ENCODE measurements at places on chromosomes 1 and 21.

DNA sequence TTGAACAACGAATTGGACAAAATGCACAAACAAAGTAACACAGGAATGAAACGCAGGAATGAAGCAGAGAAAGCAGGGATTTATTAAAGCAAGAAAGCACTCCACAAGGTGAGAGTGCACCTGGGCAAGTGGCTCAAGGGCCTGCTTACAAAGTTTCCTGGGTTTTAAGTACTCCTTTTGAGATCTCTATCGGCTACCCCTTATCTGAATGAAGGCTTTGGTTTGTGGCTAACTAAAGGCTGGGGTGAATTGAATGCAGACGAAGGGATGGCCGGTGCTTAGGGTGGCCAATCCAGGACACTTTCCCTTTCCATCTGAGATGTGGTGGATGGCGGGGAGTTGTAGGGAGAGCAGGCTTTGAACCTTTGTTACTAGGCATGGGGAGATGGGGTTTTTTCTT, 151.4 kb upstream of the KIAA0040 start:
- no peak for DNase-seq

DNA sequence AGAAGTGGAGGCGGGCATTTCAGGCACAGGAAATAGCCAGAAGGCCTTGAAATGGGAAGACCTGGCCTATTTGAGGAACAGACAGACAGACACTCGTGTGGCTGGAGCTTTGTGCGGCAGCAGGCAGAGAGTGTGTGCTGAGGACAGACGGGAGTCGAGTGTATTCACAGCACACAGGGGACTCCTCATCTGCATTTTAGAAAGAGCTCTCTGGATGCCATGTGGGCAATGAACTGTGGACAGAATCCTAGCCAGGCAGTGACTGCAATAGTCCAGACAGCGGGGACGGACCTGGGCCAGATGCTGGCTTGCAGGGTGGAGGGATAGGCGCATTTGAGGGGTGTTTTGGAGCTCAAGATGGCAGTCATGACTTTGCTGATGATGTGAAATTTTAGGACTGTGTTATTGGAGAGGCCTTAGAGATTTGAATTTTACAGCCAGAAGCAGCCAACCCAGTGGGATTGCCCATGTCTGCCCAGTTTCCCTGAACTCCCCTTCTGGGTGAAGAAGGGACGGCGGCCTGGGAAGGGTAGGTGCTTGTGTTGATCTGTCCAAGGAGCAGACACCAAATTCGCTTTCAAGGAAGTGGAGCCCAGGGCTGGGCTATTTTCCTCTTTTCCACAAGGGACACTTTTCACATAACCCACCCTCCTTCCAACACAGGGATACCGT, 43.7 kb downstream of the CHAF1B start:
- DNase-seq = no peak

DNA sequence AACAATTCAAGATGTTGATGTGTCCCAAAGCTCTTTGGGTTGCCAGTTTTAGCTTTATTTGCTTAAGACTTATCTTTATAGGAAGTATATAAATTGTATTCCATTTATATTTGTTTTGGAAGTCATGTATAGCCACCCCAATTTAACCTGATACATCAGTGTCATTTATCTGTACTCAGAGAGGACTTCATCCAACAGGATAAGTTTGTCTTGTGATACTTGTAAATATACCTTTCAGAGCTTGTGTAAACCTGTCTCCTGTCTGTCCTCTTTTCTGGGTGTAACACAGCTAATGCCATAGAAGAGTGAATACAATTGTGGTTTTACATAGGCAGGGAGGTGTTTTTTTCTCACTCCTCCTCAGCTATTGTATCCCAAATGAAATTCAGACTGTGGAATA, 10.4 kb downstream of the PTGFR start:
- DNase-seq = no peak

GRCh38 chr1:41913014-41913413, 5.7 kb downstream of the HIVEP3 start:
- DNase-seq = no peak

DNA sequence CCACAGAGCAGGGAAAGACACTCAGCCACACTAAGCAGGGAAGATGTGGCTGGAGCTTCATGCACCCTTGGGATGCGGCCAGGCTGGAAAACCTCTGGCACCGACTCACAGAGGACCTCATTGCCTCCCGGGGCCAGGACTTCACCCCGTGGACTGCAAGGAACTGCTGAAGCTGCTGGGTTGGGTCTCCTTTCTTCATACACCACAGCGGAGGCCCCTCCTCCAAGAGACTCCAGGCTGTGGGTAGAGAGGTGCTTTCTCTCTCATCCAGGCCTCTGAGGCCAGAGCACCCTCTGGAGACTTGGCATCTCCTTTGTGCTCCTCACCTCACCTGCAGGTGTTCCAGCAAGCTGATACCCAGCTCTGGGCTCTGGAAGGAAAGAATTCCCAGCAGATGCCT, 76.0 kb upstream of the EDN2 start:
- DNase-seq = no peak

DNA sequence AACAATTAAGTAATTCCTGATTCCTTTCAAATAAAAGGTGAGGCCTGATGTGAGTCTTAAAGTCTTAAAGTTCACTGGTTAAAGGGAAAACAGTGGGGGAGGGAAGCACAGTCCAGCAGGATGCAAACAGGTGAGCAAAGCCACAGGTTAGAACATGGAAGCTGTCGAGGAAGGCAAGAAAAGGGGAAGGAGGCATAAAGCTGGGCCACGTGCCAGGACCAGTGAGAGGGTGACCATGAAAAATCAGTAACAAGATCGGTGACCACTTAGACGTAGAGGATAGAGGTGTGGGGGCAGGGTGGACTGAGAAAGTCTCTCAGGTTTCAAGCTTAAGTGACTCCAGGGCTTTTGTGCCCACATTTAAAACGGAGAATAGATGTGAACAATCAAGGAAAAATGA, 231.3 kb downstream of the SETD4 start:
- DNase-seq = no peak

GRCh38 chr1:157725221-157725577, 24.6 kb upstream of the FCRL3 start:
- DNase-seq = no peak

GRCh38 chr1:234667600-234668576, 57.9 kb upstream of the IRF2BP2 start:
- no peak for DNase-seq

DNA sequence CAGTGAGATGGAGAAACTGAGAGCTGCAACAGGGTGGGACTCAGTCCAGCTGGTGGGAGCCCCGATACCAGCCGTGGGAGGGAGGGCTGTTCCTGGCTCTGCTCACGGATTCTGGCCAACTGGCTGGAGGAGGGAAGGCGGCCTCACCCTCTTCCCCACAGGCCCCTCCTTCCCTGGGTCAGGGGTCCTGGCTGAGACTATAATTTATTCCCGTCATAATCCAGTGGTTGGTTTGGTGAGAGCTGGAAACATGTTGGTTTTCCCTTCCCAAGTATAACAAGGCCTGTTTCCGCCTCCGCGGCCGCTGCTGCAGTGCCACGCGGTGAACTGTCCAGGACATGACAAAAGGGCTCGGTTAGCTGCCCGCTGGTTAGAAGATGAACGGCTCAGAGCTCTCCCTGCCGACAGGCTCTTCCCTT, 10.0 kb downstream of the PTPRF start:
- DNase-seq = no peak

- DNase-seq = no peak
These were observed 146.3 kb upstream of the DNAH14 start for GRCh38 chr1:224783006-224783651.

DNA sequence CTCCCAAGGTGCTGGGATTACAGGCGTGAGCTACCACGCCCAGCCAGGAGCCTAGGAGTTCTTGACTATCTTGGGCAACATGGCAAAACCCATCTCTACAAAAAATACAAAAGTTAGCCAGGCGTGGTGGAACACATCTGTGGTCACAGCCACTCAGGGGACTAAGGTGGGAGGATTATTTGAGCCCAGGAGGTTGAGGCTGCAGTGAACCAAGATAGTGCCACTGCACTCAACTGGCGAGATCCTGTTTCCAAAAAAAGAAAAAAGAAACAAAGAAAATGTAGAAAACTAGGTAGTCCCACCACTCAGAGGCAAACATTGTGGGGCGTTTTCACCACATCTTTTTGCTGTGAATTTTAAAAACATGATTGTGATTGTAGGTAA, 141.3 kb downstream of the ZZZ3 start:
- DNase-seq = no peak

DNA sequence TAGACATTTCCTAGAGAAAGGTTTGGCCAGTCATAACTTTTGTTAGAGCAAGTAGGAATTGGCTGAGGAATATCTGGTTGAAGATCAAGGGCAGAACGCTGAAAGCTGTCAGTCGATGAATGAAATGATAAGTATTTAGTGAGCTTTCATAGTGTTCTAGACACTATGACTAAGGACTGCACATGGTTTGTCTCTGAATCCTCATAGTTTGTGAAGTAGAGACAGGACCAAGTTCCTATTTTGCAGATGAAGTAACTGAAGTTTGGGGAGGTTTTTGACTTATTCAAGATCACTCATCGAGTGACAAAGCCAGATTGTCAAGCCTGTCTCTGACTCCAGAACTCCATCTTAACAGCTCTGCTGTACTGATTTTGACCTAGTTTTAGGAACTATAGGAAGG, 4.7 kb downstream of the ELOA start:
- DNase-seq = no peak

DNA sequence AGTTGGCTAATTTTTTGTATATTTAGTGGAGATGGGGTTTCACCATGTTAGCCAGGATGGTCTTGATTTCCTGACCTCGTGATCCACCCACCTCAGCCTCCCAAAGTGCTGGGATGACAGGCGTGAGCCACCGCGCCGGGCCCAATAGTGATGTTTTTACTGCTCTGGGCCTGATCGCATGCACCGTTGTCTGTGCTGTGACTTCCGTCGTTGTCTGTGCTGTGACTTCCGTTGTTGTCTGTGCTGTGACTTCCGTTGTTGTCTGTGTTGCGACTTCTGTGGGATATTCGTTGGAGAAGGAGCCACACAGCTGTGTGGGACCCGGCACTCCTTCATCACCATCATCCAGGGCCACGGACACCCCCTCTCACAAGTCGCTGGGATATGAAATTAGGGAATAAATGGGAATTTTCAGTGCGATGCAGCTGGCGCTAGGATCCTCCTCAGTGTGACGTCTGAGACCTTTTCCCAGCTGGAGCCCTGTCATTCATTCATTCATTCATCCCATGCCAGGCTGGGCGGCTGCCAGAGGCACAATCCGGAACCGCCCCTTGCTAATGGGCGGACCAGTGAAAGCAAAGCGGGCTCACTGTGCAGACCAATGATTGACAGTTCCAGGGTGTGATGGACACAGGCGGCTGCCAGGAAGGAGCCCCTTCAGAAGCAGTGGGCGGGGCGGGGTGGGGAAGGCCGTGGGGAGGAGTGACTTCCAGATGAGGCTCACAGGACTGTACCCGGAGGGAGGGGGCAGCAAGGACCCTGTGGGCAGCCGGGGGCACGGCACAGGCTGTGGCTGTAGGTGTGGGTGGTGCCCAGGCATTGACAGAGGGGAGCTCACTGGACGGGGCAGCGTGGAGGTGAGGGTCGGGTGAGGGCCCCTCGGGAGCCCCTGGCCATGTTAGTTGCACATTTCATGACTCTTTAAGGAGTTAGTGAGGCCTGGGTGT, 48.9 kb downstream of the PRKCZ start:
- DNase-seq = no peak

DNA sequence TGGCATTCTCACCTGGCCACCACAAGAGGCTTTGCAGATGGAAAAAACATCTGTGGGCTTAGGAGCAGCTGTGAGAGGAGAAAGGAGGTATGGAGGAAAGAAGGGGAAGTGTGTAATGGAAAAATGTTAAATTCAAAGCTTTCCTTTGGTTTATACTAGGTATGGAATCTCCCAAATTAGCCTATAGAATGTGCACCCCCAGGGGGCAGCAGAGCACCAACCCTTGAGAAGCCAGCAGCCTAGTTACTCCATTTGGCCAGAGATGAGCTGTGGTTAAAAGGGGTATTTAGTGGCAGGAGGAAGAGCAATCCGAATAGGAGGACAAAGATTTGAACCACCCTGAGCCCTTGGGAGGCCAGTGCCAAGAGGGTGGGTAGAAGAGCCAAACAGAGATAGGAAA, 97.5 kb upstream of the CTTNBP2NL start:
- no peak for DNase-seq

DNA sequence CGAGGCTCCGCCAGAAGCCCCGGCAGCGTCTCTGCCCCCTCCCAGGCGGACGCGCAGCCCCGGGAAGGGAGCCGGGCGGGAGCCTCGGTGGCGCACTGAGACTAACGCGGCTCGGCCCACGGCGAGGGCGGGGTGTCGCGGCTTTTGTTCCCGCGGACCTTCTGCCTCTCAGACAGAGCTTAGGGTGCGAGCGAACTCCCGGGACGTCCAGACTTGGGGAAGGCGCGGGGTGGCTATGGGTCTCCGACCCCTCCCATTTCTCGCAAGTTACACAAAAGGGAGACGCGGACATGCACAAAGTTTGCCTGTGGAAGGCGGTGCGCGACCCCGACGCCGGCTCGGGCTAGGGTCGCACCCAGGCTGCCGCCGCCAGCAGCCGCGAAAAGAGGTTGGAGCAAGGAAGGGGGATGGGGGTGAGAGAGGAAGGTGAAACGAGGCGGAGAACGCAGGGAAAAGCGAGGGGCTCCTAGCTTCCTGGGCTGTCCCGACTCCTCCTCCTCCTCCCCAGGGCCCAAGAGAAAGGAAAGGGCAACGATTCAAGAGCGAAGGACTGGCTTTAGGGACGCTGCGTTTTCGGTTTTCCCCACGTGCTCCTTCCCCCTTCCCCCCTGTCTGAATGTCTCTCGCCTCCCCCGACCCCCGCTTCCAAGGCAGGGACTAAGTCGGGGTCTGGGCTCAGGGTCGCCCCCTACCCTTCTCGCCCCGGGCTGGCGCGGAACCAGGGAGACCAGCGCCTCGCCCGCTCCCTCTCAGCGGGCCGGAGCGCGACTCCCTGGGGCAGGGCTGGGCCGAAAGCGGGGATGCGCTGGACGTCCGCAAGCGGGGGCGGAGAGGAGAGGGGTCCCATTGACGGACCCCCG, 729 bp downstream of the APP start:
- peak; percentile 50 for DNase-seq

- no peak for DNase-seq
These were observed 101.5 kb upstream of the ADGRL2 start for GRCh38 chr1:81699234-81699633.

DNA sequence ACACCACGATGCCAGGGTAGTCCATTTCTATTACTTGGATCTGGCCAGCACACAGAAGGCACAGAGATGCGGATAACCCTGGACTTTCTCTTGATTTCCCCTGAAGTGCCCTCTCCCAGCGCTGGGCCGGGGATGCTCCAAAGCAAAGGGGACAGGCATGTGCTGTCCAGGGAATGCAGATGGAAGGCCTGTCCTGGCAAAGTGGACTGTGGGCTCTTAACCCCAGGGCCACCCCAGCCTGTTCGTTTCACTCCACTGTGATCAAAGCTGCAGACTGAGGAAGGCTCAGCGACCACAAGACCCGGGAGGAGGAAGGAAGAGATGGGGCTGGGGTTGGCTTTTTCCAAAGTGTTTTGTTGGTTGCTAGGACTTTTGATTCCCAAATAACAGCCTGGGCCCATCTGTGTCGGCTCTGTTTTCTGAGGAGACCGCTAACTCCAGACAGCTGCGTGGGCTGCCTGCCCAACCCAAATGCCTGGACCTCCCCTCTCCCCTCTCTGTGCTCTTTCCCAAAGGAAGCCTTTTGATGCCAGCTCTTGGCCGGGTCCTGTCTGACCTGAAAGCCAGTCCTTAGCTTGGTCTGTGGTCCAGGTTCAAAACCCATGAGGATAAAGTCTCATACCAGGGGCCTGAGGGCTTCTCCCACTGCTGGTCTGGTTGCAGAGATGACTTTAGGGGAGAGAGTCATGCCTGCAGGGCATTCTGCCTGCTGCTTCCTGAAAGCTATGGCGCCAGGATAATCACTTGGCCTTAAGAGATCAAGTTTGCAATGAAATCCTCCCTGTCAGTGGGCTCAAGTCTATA, 119.6 kb upstream of the CD34 start:
- DNase-seq = no peak

GRCh38 chr1:114026797-114027196, 47.5 kb downstream of the OLFML3 start:
- no peak for DNase-seq
